Occipital lobe (tissue), 3 donors: ENCODE measurements at places on chromosomes 2 and 18.

DNA sequence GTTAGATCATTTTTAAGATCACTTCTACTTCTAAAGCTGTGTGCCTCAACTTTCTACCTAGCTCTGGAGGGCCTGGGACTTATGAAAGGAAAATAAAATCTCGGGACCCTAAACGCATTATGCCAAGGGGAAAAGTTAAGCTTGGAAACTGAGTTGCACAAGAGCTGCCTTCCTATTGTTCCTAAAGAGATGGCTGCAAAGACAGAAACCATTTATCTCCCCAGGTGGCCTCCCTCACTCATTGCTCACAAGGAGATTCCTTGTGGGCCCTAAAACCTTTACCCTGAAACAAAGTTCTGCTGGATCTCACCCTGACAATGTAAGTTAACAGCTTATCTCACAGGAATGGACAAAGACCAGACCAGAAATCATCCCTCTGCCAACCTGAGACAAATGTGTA is 26.8 kb downstream of the TUBB6 start:
- DNase-seq: no peak

DNA sequence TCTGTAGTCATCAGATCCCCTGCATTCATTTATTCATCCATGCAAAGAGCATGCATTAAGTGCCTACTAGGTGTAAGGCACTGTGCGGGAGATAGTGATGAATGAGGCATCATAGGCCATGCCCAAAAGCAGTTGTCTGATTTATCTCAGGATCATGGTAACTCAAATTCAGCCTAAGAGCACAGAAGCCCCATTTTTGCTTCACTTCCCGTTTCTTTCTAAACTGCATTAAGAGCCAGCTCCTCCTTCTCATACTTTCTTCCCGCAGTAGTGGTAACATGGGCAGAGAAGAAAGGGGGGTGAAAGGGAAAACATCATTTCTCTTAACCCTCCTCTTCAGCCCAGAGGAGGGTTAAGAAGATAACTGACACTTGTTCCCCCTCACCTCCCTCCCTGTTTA is 2.9 kb downstream of the GPR45 start:
- DNase-seq: no peak

DNA sequence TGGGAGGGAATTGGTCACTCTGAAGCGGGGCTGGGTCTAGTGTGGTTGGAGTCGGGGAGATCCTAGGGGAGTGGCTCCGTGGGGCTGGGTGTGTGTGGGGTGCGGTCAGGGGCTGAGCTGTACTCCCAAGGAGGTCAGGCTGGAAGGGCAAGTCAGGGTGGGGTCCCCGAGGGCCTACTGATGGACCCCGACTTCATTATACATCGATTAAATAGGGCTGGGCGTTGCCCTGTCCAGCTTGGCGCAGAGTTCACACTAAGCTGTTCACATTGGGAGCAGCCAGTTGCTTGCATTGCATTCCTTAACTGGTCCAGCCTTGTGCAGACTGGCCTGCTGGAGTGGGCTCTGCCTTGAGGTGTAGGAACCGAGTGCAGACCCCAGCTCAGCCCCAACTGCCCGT is 131.2 kb downstream of the ASB1 start:
- DNase-seq: no peak

DNA sequence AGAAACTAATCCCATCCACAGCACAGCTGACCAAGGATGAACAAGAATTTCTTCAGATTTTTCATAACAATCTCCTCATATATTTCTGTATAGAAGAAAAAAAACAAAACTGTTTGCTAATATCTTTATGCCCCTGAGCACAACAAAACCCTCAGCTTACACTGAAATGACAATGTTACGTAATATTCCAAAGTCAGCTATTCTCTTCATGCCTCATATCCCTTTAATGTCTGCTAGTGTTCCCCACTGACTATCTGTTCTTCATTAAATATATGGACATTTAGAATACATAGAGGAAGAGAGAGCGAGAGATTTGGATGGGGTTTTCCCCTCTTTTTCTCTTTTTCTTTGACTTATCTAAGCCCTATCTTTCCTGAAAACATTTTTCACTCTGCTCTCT is 87.9 kb upstream of the GULP1 start:
- DNase-seq: no peak

GRCh38 chr18:75350512-75350839 is 77.0 kb downstream of the SMIM21 start:
- no peak for DNase-seq

DNA sequence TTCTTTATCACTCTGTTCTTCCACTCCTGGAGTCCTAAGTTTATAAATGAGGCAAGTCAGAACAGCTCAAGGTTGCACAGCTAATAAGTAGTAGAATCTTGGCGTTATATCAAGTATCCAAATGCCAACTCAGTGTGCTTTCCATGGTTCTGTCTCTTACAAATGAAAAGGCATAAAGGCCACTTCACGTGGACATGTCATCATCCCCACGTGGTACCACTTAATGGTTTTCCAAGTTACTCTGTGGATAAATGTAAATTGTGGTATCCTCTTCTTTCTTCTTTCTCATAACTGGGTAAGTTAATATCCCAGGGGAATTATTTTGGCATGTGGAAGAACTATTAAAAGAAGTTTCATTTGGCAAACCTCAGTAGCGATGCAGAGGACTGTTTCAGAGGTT is 131.5 kb upstream of the L3MBTL4 start:
- DNase-seq: no peak

DNA sequence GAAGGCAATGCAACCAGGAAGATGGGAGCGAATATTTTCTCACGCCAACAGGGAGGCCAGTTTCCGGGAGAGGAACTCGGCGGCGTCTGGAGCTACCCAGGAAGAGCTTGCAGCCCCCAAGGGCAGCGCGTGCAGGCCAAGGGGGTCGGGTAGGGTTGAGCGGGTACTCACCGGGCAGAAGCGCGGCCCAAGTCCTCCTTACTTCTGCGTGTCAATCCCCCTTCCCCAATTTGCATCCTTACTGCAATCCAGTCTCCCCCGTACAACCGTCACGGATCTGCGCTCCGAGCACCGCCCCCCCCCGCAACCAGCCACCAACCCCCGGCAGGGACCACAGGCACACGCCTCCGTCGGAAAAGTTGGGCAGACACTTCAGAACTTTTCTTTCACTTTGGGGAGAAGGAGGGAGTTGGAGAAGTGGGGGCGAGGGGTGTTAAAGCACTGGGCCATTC is 1.3 kb downstream of the ATP8B1 start:
- DNase-seq: no peak

DNA sequence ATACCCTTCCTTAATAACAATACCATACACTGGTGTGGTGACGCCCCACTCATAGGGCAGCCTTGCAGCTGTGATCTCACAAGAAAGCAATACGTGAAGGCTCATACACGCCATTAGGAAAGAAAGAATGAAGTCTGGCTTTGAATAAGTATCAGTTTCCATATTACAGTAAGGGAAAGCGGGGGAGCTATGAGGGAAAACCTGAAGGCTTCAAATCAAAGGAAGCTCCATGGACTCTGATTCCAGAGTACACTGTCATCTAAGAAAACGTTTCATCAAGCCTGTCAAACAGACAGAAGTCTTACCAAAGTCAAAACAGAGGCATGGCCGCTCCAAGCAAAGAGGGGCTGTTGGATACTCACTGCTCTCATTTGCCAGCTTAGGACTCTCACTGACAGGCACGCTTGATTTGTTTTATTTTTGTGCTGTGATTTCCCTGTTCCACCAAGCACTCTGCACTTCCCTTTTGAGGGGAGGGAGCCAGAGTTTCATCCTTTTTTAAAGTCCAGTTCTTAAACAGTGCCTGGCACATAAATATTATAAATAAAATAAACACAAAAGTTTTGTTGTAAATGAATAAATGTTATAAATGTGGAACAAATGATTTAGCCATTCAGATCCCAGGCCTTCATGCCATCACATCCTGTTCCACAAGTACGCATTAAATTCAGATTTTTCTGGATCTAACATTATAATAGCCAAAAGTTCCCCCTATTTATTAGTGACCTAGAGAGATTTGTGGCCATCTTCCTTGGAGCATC is 221.2 kb downstream of the PIEZO2 start:
- no peak for DNase-seq

DNA sequence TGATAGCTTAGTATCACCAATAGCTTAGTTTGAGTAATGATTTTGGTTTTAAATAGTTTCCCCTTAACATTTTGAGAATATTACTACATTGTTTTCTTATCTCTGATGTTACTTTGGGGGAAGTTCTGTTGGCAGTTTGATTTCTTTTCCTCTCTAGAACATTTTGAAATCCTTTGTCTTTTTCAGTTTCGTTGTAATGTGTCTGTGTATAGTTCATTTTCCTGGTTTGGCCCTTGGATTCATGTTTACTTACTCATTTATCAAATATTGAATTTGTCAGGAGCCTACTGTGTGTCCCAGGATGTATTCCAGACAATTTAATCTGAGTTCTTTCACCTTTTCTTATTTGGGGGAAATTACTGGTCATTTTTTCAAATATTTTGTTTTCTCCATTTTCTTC is 16.7 kb downstream of the ANKRD12 start:
- DNase-seq: no peak

- no peak for DNase-seq
Measured at GRCh38 chr2:98091738-98092137, 4.8 kb downstream of the VWA3B start.

DNA sequence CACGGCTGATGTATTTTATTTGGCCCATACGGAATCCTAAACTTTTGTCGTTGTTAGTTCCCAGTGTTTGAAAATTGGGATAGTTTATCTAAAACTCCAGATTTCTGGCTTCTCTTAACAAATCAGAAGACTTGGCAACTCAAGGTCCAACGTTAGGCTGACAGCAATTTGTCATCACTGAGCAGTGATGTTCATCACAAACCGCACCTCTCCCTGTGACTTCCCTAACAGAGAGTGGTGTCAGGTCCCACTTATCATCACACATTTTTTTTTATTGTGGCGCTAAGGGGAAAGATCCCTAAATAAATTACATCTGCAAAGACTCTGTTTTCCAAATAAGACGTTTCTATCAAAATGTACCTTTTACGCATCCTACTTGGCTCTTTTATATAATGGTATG is 55.7 kb downstream of the RASGRP3 start:
- DNase-seq: no peak

- no peak for DNase-seq
Measured at GRCh38 chr2:119246884-119247843, 23.5 kb downstream of the STEAP3 start.

GRCh38 chr2:241366678-241367077 is 10.6 kb downstream of the FARP2 start:
- DNase-seq: no peak

DNA sequence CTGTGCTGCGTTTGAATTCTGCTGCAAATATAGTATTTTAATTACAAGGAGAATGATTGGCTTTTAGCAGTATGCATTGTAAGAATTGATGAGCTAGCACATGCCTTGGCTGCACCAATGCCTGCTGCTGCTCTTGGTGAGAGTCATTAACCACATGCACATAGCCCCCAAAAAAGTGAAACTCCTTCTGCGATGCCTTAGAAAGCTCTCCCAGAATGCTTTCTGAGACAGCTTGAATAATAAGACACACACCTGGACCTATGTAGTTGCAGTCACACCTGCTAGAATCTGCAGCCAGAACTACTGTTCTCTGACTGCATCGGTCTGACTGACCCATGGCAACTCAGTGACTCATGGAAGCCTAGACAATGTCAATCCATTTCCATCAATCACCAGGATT is 170.1 kb upstream of the DDX18 start:
- DNase-seq: no peak

GRCh38 chr18:7778181-7778580 is 211.1 kb downstream of the PTPRM start:
- no peak for DNase-seq

DNA sequence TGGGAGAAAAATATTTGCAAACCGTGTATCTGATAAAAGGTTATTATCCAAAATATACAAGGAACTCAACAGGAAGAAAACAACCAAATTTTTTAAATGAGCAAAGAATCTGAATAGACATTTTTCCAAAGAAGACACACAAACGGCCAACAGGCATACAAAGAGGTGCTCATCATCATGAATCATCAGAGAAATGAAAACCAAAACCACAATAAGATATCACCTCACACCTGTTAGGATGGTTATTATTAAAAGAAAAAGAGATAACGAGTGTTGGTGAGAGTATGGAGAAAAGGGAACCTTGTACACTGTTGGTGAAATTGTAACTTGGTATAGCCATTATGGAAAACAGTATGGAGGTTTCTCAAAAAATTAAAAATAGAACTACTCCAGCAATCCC is 463.3 kb downstream of the IRS1 start:
- DNase-seq: no peak

DNA sequence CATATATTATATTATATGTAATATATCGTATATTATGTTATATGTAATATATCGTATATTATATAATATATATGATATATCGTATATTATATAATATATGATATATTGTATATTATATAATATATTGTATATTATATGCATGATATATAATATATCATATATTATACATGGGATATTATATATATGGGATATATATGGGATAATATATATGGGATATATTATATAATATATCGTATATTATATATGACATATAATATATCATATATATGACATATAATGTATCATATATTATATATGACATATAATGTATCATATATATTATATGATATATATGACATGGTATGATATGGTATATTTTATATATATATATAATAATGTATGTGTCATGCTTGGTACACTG is 100.7 kb upstream of the STPG4 start:
- DNase-seq: no peak

- no peak for DNase-seq
Measured at GRCh38 chr2:236692937-236693336, 123.3 kb downstream of the ACKR3 start.

DNA sequence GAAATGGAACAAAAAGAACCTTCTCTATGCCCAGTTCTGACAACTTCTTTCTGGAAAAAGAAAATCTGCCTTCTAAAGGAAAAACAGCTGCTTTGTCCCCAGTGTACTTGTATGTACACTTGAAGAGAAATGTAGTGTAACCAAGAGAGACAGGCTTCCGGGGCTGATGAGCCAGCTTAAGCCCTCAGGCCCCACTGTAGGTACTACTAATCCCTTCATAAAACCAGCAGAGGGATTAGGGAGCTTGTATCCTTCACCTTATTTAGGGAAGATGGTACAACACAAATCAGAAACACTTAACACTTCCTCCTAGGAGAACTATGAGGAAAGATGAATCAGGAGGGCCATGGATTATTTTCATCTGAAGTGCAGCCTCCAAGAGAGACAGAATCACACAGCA is 18.8 kb upstream of the SUCLG1 start:
- DNase-seq: no peak

GRCh38 chr2:236256366-236256985 is 7.7 kb downstream of the ASB18 start:
- DNase-seq: no peak

- DNase-seq: no peak
Measured at GRCh38 chr2:111117598-111118480, 2.9 kb upstream of the BCL2L11 start.

DNA sequence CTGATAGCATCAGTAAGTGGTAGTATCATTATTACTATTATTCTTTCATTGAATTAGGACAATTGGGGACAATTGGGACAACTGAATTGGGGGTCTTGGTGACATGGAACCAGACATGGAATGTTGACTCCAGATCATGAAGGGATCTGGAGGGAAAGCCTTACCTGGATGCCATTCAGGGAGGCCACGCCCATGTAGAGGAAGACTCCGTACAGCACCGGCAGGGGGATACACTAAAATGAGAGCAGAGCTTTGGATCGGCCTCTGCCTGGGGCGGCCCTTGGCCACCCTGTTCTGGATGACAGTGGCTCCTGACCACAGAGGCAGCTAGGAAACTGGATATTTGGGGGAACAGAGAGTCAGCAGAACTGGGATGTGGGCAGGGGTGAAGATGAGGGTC is 29.2 kb downstream of the MTHFD2 start:
- no peak for DNase-seq
